Activated naive CD4-positive, alpha-beta T cell (primary cell): ENCODE measurements at places on chromosomes 11 and 22.

- no peak for DNase-seq
Measured at GRCh38 chr11:112579282-112579681, 318.6 kb upstream of the PLET1 start.

DNA sequence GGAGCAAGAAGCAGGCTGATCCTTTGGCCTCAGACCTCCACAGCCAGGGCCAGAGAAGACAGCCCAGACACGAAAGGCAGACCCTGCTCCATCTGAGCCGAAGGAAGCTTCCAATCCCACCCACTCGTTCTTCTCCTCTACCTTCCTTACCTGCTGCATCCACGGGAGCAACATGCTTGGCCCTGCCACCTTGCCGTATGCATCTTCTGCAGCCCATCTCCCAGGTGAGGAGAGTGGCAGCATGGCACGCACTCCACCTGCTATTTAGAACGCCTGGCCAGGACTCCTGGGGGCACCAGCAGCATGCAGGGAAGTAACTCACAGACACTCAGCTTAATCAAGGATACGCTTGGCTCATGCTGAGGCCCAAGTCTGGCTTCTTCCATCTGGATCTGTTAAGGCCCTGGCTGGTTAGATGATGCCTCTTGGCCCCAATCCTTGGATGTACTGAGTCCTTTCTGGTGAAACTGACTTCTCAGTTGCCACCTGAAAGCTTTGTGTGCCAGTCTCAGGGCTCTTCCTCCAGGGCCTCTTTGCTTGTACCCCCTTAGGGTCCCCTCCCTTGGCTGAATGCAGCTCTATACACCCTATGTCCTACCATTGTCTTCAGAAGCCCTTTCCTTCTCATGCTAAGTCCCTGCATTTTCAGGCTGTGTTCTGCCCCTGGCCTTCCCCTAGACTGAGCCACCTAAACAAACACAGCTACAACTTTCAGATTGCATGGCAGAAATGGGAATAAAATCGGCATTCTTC lies 604.9 kb downstream of the BUD13 start:
- no peak for DNase-seq

GRCh38 chr11:12735262-12735661 lies 61.0 kb downstream of the TEAD1 start:
- DNase-seq: no peak

DNA sequence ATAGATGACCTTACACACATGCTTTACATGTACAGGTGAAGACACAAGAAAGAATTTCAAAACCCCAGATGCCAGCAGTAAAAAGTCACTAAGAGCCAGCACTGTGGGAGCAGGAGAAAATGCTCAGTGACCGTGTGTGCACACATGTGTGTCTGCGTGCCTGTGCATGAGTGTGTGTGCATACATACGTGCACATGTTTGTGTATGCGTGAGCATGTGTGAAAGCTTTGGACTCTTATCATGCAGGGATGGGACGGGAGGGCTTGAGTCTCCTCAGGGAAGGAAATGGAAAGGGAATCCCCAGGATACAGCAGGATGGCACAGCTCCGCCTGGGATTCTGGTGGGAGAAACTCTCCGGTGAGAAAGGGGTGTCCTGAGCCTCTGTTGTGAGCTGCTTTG lies 121.5 kb upstream of the B3GAT1 start:
- no peak for DNase-seq

DNA sequence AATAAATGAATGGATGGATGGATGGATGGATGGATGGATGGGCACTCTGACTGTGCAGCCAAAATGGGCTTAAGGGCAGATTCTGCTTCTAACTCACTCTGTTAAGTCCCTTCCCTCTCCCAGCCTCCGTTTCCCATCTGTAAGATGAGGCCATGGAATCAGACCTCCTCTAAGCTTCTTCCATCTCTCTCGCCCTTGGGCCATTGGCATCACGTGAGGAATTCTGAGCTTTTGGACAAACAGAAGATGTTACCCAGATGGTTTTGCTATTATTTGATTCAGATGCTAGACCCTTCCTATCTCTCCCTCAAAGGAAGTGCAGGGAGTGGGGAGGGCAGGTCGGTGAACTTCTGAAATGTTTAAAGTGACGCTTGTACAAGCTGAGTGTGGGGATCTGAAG lies 4.0 kb upstream of the CYTH4 start:
- no peak for DNase-seq

DNA sequence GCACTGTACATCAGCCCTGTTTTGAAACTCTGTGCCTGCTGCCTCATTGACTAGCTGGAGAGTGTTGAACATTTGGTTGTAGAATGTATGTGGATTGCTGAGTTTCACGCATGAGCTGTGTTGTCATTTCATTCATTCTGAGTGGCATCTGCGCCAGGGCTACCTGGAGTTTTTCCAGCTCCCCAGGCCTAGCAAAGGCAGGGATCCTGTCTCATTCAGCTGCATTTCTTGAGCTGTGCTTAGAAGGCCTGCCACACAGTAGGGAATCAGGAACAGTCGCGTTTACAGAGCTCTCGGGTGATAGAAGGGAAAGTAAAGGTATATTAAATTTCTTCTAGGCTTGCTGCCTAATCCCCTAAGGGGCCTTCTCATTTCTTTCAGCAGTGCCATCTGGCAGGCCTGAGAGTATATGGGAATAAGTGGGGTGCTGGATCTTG lies 44.3 kb downstream of the PTPRJ start:
- DNase-seq: no peak

- no peak for DNase-seq
Measured at GRCh38 chr11:65606876-65607613, 7.0 kb downstream of the MAP3K11 start.

GRCh38 chr11:114158421-114158820 lies 98.9 kb downstream of the ZBTB16 start:
- no peak for DNase-seq

- no peak for DNase-seq
Measured at GRCh38 chr11:127670374-127671119, 670.0 kb upstream of the KIRREL3 start.

- peak; percentile 40 for DNase-seq
Measured at GRCh38 chr11:57480409-57481137, 20.2 kb downstream of the RTN4RL2 start.

- no peak for DNase-seq
Measured at GRCh38 chr22:40441761-40442390, 71.5 kb downstream of the SGSM3 start.

- no peak for DNase-seq
Measured at GRCh38 chr11:59810911-59811259, 307 bp upstream of the MRPL16 start.

GRCh38 chr11:113952588-113952987 lies 22.3 kb upstream of the HTR3A start:
- no peak for DNase-seq

- DNase-seq: no peak
Measured at GRCh38 chr11:62069374-62069773, 54.4 kb upstream of the INCENP start.

GRCh38 chr11:30919389-30920152 lies 333.4 kb upstream of the MPPED2 start:
- DNase-seq: no peak

GRCh38 chr11:116449522-116449921 lies 323.3 kb downstream of the BUD13 start:
- DNase-seq: no peak

DNA sequence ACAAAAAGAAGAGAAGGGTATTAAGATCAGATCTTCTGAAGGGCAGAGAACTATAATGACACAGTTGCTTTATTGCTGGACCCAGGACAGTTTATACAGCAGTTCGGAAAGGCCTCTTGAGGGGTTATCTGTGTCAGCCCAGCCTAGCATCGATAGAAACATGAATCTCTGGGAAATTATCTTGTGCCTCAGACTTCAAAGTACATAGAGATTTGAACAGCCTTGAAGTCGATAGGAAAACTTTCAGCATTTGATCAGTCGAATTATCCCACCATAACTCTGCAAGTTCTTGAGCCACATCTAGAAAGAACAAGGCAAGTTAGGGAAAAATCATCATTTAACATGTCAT lies 2.5 kb upstream of the LMO2 start:
- no peak for DNase-seq

DNA sequence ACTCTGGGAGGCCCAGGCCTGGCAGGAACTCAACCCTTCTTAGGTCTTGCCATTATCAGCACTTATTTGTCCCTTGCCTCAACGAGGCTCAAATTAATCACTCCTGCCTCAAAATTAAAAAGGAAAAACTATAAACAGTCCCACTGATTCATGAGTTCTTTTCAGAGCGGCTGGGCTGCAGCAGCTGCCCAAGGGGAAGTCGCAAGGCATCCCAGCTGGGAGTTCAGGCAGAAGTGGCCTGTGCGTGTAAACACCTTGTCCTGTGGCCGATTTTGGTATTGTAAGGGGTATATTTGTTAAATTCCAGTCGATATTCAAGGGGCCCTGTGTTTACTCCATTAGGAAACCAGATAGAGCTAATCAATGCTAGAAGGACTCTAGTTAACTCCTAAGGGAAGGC lies 213.9 kb upstream of the CADM1 start:
- no peak for DNase-seq

GRCh38 chr11:62295504-62295903 lies 3.4 kb downstream of the SCGB1D4 start:
- no peak for DNase-seq

GRCh38 chr11:130849215-130849568 lies 67.1 kb downstream of the SNX19 start:
- DNase-seq: no peak

DNA sequence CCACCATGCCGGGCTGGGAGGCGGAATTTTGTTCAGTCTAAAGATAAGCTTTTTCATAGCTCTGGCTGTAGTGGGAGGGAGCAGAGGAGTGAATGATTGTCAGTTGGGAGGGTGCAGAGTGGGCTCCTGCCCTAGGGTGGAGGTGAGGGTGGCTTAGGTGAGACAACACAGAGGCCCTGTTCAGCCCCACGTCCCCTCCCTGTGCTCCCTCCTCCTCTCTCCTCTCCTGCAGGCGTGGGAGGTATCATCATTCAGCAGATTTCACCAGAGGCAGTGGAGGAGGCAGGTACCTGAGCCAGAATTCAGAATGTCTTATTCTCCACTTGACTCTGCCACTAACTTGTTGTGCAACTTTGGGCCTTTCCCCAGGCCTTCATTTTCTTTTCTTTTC lies 1.7 kb upstream of the THRSP start:
- no peak for DNase-seq

GRCh38 chr11:63262547-63262946 lies 19.1 kb upstream of the SLC22A25 start:
- no peak for DNase-seq

GRCh38 chr11:73240190-73240781 lies 22.2 kb downstream of the P2RY2 start:
- no peak for DNase-seq

- no peak for DNase-seq
Measured at GRCh38 chr11:130631119-130631518, 182.7 kb downstream of the ADAMTS15 start.

DNA sequence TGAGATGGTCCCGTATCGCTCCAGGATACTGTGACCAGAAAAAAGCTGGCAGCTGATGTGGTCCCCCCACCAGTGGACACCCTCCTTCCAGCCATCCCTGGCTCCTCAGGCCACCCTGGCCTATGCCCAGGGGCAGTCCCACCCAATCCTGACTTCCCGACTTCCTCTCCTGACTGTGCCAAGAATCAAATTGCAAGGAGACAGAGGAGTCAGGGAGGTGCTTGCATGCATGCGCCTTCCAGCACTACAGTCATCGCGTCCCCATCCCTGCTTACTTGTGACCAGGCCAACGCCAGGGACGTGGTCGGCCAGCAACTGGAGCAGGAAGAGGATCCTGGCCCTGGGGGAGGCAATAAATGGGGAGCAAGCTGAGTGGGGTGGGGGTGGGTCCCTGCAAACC lies 3.6 kb upstream of the FREY1 start:
- no peak for DNase-seq

GRCh38 chr11:18491924-18492323 lies 34.8 kb downstream of the TSG101 start:
- DNase-seq: no peak

DNA sequence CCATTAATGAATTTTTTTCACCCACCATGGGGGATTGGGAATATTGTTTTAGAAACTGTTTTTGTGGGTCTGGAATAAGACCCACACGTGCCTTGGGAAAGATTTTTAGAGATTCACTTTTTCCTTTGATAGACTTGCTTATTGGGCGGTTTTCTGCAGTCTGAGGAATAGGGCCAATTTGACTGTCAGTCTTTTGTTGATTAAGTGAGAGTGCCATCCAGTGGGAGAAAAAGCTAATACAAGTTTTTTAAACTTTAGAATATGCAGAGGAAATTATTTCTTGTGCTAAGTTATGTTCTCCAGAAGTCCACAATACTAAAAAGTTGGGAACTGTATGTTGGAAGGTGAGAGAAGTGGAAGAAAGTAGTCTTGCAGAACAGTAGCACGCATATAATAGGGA lies 56.1 kb downstream of the PRMT3 start:
- no peak for DNase-seq

DNA sequence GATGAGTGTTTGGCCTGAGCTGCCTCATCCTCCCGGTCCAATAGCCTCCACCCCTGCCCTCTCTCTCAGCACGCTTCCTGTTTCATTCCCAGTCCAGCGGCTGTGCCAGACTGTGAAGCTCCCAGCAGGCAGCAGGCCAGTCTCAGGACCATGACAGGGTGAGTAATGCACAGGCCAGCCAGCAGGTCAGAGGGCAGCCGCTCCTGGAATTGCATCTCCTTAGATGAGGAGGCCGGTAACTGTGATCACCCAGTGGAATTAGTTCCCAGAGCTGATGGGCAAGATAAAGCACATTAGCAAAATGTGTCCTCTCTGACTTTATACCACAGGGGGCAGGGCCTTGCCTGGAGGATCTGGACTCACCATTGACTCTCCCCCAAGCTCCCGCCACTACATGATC lies 251.2 kb downstream of the ETS1 start:
- DNase-seq: no peak

- no peak for DNase-seq
Measured at GRCh38 chr11:127023991-127024390, 23.4 kb upstream of the KIRREL3 start.

- DNase-seq: no peak
Measured at GRCh38 chr22:41203118-41203517, 2.0 kb upstream of the L3MBTL2 start.

- no peak for DNase-seq
Measured at GRCh38 chr11:19552161-19552560, 160.5 kb upstream of the NAV2 start.
